ENCODE measurements at places on chromosomes 12 and 14.

DNA sequence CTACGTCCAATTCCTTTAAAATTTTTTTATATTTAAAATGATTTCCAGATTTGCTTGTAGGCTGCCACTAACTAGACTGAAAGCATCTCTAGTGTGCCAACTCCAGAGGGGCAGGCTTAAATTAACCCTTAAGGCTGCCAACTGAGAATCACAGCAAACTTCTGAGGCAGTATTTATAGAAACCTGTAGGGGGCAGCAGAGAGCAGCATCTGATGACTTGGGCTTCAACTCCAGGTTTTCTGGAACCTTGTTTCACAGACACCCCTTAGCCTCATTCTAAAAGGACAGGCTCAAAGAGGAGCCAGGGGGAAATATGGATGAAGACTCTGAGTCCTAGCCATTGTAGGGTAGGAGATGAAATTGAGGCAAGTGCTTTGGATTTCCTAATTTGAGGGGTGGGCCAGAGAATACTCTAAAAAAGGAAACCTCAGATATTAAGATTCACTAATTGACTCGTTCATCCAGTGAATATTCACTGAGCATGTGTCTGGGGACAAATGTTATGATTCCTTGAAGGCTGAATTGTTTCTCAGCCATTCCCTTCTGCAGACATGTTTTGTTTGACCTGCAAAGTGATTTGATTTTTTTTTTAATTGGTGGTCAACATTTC is 63.3 kb upstream of the HSPB8 start:
- peak; percentile 70 for DNase-seq

- DNase-seq: no peak
Measured at GRCh38 chr12:105945880-105946279, 192.9 kb downstream of the NUAK1 start.

- no peak for DNase-seq
Measured at GRCh38 chr12:123962513-123962912, 10.1 kb downstream of the CCDC92 start.

DNA sequence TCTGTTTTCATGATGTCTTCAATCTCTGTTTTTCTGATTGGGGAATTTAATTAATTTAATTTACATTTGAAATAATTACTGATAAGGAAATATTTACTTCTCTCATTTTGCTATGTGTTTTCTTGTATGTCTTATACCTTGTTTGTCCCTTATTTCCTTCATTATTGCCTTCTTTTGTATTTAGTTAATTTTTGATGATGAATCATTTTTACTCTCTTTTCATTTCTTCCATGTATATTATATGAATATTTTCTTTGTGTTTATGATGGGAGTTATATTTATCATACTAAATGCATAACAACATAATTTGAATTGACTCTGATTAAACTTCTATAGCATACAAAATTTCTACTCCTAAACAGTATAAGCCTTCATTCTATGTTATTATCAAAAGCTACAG is 309.6 kb downstream of the LRFN5 start:
- DNase-seq: no peak

DNA sequence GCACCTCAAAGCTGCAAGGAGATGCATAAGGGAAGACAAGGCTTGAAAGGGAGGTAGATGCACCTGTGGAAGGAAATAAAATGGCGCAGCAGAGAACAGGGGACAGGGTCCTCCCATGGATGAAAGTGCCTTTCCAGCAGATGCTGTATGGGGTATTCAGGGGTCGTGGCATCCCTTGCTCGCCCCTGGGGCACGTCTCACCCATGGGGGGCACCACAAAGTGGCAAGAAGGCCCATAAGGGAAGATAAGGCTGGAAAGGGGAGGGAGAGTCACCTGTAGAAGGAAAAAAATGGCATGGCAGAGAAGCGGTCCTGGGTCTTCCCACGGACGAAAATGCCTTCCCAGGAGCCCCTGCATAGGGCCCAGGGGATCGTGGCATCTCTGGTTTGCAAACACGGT is 265.1 kb downstream of the ALG10 start:
- DNase-seq: no peak

DNA sequence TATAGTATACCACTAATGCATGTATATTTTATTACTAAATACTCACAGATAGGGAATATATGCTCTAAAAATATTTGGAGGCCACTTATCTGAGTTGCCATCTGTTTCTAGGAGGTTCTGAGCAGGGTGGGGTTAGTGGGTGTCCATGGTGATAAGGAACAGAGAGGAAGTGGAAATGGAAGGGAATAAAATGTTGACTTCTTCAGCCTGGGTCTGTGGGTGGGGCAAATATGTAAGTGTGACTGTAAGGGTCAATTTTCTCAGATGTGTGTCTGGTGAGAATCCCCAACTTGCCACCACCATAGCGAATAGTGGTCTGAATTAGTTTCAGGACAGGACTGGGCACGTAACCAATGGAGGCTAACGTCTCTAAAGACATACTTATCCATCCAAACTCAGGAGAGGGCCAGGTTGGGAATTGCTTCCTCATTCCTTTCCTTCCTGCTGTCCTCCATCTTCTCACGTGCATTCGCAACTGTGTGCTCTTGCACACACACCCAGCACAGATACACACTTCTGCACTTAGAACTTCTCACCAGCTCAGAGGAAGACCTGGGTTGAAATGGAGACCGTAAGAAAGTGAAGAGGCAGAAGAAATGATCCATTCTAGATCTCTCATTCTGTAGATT is 54.2 kb upstream of the GZMB start:
- DNase-seq: no peak

DNA sequence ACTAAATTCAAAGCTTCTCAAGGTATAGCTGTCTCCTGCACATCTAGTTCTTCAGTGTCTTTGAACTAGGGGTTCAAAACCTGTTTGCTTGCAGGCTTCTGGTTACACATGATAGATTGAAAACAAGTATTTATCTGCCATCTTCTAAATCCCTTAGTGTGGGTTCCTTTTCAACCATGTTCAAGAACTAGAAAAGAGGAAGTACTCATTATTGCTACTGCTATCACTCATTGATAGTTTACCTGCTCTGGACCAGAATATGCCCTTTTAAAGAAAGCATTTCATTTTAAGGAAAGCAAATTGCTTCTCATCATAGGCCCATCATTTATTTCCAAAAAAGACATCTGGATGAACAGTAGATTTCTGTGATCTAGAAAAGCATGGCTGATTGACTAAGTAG is 37.1 kb upstream of the VSX2 start:
- no peak for DNase-seq

DNA sequence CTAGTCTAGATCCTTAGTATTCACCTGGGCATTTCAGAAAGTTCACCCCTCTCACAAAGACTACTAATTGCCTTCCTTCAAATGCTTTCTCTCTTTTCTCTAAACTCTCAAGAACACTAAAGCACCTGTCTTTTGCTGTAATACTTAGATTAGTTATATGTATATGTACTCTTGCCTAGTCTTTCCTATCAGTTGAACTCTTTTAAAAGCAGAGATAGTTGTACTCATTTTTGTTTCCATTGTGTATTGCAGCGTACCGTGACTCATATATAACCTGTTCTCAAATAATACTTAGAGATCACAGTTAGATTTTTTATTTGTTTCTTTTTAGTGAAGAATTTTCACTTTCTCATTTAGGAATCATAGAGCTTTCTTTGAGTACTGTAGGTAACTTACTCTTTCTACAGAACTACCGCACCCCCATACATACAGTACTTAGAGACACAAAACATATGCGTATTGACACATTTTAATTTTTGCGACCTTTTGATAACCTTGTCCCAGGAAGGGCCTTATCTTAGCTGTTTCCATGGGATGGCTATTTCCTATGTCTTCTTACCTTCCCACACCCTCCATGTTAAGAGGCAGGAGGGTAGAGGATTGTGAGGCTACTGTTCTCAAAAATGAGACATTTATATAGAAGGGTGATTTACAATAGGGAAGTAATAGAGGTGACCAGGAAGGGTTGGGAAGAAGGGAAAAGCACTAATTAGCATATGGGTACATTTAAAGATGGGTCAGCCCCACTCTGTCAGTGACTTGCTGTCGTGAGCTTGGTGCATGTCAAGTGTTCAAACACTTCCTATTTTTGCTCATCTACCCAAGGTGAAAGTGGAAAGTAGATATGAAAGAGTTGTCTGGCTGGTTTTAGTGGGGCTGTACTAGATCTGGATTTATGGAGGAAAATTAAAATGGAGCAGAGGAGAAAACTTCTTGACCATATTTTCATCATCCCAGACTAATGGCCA is 74.3 kb downstream of the PLEKHA5 start:
- no peak for DNase-seq

DNA sequence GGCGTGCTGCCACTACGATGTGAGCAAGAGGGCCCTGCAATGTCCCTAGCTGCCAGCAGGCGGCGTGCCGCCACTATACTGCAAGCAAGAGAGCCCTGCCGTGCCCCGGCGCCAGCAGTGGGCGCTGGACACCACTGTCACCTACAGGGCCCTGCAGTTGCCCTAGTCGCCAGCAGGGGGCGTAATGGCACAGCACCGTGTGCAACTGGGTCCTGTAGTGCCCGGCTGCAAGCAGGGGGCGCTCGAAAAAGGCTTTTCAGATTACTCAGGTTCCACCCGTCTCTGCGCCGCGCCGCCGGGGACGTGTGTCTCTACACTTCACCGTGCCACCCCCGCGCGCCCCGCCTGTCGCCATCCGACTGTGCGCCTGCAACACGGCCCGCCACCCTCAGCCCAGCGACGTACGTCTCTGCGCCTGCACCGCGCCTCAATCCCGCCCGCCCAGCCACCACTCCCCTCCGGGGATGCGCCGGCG is 1356.9 kb downstream of the TMEM121 start:
- peak; percentile 56 for DNase-seq

- DNase-seq: no peak
Measured at GRCh38 chr14:74645244-74645643, 33.2 kb upstream of the LTBP2 start.

DNA sequence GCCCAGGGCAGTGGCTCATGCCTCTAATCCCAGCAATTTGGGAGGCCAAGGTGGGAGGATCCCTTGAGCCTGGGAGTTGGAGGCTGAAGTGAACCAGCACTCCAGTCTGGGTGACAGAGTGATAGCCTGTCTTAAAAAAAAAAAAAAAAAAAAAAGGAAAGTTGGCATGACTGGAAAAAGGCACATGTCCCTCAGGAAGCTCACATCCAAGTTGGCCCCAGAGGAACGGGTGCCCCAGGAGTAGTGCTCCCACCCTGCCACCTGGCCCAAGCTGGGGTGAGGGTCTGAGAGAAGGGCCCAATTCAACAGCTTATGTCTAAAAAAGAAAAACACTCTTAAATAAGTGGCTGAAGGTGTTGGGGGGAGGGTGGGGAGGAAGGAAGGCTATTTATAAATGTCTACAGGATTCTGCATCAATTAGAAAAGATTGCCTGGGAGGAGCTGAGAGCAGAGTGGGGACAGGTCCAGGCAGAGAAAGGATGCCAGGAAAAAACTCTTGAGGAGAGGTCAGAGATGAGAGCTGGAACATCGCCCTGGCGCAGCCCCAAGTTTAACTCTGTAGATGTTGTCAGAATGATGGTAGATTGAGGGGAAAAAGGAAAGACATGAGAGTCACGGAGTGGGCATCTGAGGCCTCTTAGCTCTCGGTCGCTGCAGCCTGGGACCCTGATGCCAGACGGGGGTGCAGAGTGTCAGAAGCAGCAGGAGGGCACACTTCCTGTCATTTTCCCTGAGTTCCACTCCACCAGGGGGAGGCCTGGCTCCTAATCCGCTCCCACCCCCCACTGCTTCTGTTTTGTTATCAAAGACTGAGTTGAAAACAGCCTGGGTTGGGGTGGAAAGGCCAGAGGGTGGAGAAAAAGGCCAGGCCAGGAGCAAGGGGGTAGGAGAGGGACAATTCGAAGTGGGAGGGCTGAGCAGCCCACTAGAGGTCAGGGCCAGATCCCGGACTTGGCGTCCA is 7.3 kb downstream of the SPRYD3 start:
- DNase-seq: no peak

- DNase-seq: peak; percentile 50
Measured at GRCh38 chr14:89773644-89774316, 180.8 kb downstream of the EFCAB11 start.

- peak; percentile 18 for DNase-seq
Measured at GRCh38 chr14:71856199-71856919, 75.9 kb upstream of the RGS6 start.

- no peak for DNase-seq
Measured at GRCh38 chr12:100251917-100252316, 15.0 kb downstream of the DEPDC4 start.

- no peak for DNase-seq
Measured at GRCh38 chr12:19953734-19954133, 414.6 kb upstream of the PDE3A start.

GRCh38 chr12:68482014-68482413 is 128.7 kb upstream of the RAP1B start:
- no peak for DNase-seq

GRCh38 chr14:65348137-65348536 is 64.4 kb upstream of the FUT8 start:
- DNase-seq: no peak

DNA sequence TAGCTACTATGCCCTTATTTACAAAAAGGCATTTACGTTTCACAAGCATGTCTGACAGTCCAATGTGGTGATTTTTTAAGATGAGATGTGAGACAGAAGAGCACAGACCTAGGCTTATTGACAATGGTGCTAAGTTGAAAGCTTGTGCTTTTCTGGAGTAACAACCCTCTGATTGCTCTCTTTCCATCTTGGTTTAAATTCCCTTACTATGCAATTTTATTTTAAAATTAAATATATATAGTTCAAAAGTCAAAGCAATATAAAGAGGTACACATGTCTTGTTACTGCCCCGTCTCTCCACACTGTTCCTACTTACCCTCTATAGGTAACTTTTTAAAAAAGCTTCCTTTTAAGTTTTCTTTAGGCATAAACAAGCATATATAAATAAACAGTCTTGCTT is 39.4 kb upstream of the BBS10 start:
- DNase-seq: no peak

- DNase-seq: no peak
Measured at GRCh38 chr14:33834466-33835260, 116.2 kb downstream of the EGLN3 start.

GRCh38 chr12:2682296-2683251 is 112.2 kb upstream of the FKBP4 start:
- DNase-seq: peak; percentile 51

GRCh38 chr14:21262410-21262809 is 6.8 kb downstream of the HNRNPC start:
- no peak for DNase-seq

GRCh38 chr14:39972704-39973103 is 540.5 kb upstream of the FBXO33 start:
- DNase-seq: no peak

DNA sequence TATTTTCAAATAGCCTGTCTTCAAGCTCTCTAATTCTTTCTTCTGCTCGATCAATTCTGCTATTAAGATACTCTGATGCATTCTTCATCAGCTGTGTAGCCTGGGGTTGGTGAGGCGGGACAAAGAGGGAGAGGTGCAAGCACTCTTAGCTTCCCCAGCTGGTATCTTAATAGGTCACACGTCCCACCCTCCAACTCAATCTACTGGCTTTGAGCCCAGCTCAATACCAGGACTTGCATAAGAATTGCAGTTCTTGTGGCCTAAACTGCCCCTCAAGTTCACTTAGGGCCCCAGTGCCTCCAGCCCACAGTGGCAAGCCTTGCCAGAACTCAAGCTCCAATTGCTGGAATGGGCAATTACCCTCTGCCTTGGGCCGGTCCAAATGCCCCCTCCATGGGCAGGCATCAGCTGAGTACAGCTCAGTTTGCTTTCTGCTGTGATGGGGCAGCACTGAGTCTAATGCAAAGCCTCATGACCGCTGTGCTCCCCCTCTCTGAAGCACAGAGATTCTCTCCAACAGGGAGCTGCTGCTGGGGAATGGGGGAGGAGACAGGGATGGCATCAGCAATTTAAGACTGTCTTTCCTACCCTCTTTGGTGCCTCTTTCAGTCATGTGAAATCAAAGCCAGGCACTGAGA is 5.6 kb upstream of the SPATA7 start:
- no peak for DNase-seq

- no peak for DNase-seq
Measured at GRCh38 chr14:76760331-76761135, 735 bp upstream of the VASH1 start.

Data from suppressor macrophage treated with lipopolysaccharide for 1 hour (primary cell).